Right hindlimb (tissue), 1 donor: ENCODE measurements at places on chromosomes 3 and 15.

- DNase-seq, result peak; percentile 51
These were observed 21.5 kb downstream of the CFAP161 start for GRCh38 chr15:81155375-81156218.

- DNase-seq, result no peak
These were observed 2.3 kb downstream of the UACA start for GRCh38 chr15:70761046-70761445.

- DNase-seq, result no peak
These were observed 91.3 kb upstream of the SLC25A36 start for GRCh38 chr3:140850210-140850955.

GRCh38 chr3:127979473-127979872 lies 64.4 kb downstream of the KBTBD12 start:
- DNase-seq, result no peak

- no peak for DNase-seq
These were observed 117.0 kb downstream of the SMAD6 start for GRCh38 chr15:66819084-66819483.

DNA sequence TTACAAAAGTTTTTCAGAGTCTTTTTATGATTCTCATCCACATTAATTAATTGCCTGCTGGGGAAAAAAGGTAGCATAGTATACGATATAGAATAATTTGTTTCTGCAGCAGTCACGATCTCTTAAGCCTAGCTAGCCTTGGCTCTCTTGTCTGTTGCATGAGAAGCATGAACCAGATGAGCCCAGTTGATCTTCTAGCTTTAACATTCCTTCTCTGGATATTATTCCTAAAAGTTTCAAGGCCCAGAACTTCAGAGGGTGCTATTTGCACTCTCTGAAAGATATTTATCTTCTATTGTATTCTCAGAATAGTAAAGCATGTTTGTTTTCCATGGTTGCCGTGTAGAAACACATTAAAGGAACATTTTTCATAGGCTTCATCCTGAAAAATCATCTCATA lies 69.3 kb downstream of the BTLA start:
- no peak for DNase-seq
